T-helper 9 cell (primary cell): ENCODE measurements at places on chromosomes 11 and 22.

DNA sequence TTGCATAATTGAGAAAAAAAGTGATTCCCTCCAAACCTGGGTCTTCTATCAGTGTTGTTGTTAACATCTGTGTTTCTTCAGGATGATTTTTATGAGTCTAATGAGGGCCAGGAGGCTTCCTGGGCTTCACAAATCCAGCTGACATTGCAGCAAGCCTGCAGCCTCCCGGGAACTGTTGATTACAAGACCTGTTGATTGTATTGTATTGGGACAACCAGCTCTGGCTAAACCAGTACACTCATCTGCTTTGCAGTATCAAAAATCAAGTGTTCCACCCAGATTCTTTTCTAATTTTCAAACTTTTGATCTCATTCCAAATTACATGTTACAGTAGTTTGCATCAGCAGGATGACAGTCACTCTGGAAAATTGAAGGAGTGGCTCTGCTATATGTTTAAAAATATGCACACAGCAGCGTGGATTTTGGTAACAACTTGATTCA lies 16.1 kb upstream of the PRSS23 start:
- DNase-seq = no peak

- DNase-seq = no peak
These were observed 12.1 kb upstream of the TMEM45B start for GRCh38 chr11:129803533-129803932.

- DNase-seq = no peak
These were observed 2.5 kb downstream of the CRKL start for GRCh38 chr22:20919718-20920117.

- DNase-seq = no peak
These were observed 68.9 kb downstream of the NECTIN1 start for GRCh38 chr11:119659971-119660723.

DNA sequence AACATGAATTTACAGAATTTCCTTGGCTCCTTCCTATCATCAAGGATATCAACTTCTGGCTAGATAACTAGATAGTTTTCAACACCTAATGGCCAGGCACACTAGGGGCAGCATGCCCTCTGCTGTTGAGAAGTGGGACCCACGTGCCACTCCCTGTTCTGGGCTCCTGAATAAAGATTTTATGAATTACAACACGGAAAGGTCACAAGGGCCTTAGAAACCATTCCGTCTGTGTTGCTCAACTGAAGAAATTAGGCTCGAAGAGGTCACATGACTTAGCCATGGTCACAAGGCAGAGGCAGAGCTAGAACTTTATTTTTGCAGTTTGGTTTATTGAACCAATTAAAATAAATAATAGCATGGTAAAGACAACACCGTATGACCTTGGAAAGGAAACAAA lies 36.0 kb downstream of the PRCP start:
- DNase-seq = no peak

DNA sequence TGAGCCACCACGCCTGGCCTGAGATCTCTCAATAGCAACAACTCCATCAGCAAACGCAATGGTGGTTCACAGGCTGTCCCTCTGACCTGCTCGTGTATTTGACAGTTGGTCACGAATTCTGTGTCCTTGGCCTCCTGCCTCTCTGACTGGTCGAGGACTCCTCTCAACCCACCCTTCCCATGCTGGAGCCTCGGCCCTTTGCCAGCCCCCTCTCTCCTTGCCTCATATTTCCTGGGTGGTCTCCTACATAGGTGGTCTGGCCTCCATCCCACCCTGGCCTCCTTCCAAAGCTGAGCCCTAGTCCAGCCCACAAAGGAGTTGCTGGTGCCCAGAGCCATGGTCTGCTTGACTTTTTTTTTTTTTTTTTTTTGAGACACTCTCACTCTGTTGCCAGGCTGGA lies 11.4 kb upstream of the A4GALT start:
- no peak for DNase-seq

- DNase-seq = no peak
These were observed 19.7 kb downstream of the SART1 start for GRCh38 chr11:65981101-65981740.

- no peak for DNase-seq
These were observed 108.9 kb downstream of the CD44 start for GRCh38 chr11:35247863-35248262.

DNA sequence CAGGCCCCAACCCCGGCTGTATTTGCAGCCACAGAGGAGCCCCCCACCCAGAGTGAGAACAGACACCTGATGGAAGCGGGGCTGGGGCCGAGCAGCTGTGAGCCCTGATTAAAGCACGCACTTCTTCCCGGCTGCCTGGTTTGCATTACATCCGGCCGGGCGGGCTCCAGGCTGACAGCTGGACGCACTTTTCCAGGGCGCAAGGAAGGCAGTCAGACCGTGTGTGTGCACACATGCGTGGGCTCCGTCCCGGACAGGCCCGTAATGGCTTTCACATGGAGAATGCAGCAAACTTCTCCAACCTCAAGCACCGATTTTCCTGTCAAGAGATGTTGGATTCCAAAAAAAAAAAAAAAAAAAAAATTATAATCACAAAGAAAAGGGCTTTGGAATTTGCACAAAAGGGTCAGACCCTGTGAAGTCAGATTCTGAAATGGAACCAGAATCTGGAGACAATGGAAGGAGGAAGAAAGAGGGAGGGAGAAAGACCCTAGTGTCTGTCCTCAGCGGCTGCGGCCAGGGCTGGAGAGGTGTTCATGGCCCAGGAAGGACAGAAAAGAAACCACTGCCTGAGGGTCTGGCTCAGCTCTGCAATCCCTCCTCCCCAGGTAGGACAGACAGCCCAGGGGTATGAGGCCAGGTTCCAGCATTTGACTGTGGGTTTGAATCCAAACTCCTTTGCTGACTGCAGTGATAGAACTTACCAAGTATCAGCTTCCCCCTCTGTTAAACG lies 365.5 kb downstream of the MN1 start:
- DNase-seq = no peak

GRCh38 chr11:126465573-126466188 lies 110.2 kb downstream of the ST3GAL4 start:
- no peak for DNase-seq

GRCh38 chr11:27551127-27551526 lies 44.6 kb upstream of the LIN7C start:
- no peak for DNase-seq
